ENCODE measurements at places on chromosomes 13 and 19. TPM values are rescaled to one million over a fixed set of nuclear protein-coding genes. Genes with fewer than 3 reads are reported as not detected.

The SRRM5 gene
- total RNA-seq, result 0.50 TPM

The C19orf44 gene
- 4.5 TPM for total RNA-seq

The DAND5 gene
- not detected for total RNA-seq

The RNF113B gene
- not detected for total RNA-seq
